Epithelial cell of proximal tubule (primary cell): ENCODE measurements at places on chromosomes 16 and 17. TPM values are rescaled to one million over a fixed set of nuclear protein-coding genes. Genes with fewer than 3 reads are reported as not detected.

The ITGAX gene
- 0.23 TPM in 1 of 2 replicates, not detected in the other for total RNA-seq

The GRIN2A gene
- total RNA-seq: not detected in 2 replicates

The CPHXL2 gene
- total RNA-seq: not detected in 2 replicates

The MGAT5B gene
- total RNA-seq: 1.7 and 7.5 TPM in 2 replicates

The CHST5 gene
- total RNA-seq: not detected in 2 replicates

The STX4 gene
- total RNA-seq: 19.5 and 26.1 TPM in 2 replicates

The PPL gene
- 9.1 and 21.0 TPM in 2 replicates for total RNA-seq

The AHSP gene
- total RNA-seq: not detected in 2 replicates

The NIP7 gene
- total RNA-seq: 27.2 and 42.9 TPM in 2 replicates
